ENCODE measurements at places on chromosomes 4 and X. TPM values are rescaled to one million over a fixed set of nuclear protein-coding genes. Genes with fewer than 3 reads are reported as not detected.

The CXCL1 gene
- total RNA-seq: 14.5 TPM

The BMX gene
- total RNA-seq: not detected

The PNMA3 gene
- total RNA-seq: 0.27 TPM

The STK32B gene
- 18.0 TPM for total RNA-seq

The LSM6 gene
- 62.6 TPM for total RNA-seq

The FGD1 gene
- 8.2 TPM for total RNA-seq

The ADH6 gene
- total RNA-seq: not detected

The ZDHHC15 gene
- total RNA-seq: not detected

The MGAT4D gene
- not detected for total RNA-seq

The RBM46 gene
- total RNA-seq: not detected

The MAGEA2B gene
- total RNA-seq: not detected

The FRMD7 gene
- total RNA-seq: not detected

The DCX gene
- not detected for total RNA-seq

The MCF2 gene
- not detected for total RNA-seq

The IL2RG gene
- not detected for total RNA-seq

The HAND2 gene
- 0.31 TPM for total RNA-seq

The RAB41 gene
- not detected for total RNA-seq

The OTC gene
- not detected for total RNA-seq

The AFM gene
- total RNA-seq: not detected

The DCLK2 gene
- 10.2 TPM for total RNA-seq

The ZNF711 gene
- 1.1 TPM for total RNA-seq

The CXCL11 gene
- not detected for total RNA-seq

The FABP2 gene
- total RNA-seq: not detected

The C4orf54 gene
- not detected for total RNA-seq

The CCNA2 gene
- total RNA-seq: 49.1 TPM

The GLRA3 gene
- total RNA-seq: not detected

The ZCCHC18 gene
- 0.29 TPM for total RNA-seq

The NPY1R gene
- not detected for total RNA-seq

The TMPRSS11D gene
- total RNA-seq: not detected

The EMCN gene
- total RNA-seq: not detected

The XKRX gene
- total RNA-seq: 0.72 TPM

The KCNIP4 gene
- total RNA-seq: not detected

The MAGEA2 gene
- total RNA-seq: not detected

The BST1 gene
- 17.0 TPM for total RNA-seq

The BRS3 gene
- not detected for total RNA-seq

The KCNE5 gene
- 0.09 TPM for total RNA-seq

The LGI2 gene
- total RNA-seq: 0.06 TPM

The PDZD4 gene
- total RNA-seq: 3.6 TPM

The PLXNB3 gene
- 7.0 TPM for total RNA-seq

The NEIL3 gene
- total RNA-seq: 12.1 TPM

The NWD2 gene
- not detected for total RNA-seq

The GRIA2 gene
- total RNA-seq: not detected

The ARHGEF6 gene
- total RNA-seq: 0.25 TPM

The USP17L10 gene
- not detected for total RNA-seq

The CFP gene
- total RNA-seq: 0.14 TPM

The GSX2 gene
- not detected for total RNA-seq

All from A549 treated with ZK216348 at 1 μM for 4 hours (cell line).